ENCODE measurements at places on chromosomes 1 and 21.

GRCh38 chr1:19644681-19645410 lies 735 bp downstream of the NBL1 start:
- peak; percentile 24 for DNase-seq

DNA sequence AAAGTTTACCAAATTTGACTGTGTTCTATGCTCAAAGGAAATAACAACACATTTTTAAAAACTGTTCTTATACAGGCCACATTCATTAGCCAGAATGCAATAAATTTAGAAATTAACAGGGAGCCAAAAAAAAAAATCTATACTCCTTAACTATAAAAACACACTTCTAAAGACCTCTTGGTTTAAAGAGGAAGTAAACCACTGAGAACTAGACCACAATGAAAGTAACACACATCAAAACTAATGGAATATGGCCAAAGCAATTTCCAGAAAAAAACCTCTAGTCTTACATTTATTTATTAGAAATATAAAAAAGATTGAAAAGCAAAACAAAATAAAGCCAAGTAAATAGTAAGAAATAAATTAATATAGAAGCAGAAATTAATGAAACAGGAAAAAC lies 48.9 kb upstream of the GADD45A start:
- no peak for DNase-seq

GRCh38 chr1:18781031-18781430 lies 78.4 kb downstream of the TAS1R2 start:
- DNase-seq = no peak

GRCh38 chr1:154408174-154408777 lies 3.1 kb downstream of the IL6R start:
- no peak for DNase-seq

DNA sequence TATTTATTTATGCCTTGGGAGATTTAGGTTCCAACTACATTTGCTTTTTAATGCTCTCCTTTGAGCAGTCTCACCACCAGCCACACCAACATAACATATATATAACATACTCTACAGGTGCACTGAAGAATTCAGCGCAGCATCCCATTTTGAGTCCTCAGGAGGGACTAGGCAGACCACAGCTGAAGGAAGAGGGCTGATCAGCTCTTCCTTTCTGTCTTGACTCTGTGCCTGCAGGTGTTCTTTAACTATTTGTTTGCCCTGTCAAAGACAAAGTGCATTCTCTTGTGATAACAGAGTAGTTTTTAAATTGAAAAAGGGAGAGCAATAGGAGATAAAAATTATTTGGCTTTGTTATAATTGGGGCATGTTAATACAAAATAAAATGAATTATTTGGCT lies 17.0 kb downstream of the HIPK1 start:
- DNase-seq = no peak

- DNase-seq = no peak
Observed at GRCh38 chr1:61230523-61230922, 148.2 kb downstream of the NFIA start.

DNA sequence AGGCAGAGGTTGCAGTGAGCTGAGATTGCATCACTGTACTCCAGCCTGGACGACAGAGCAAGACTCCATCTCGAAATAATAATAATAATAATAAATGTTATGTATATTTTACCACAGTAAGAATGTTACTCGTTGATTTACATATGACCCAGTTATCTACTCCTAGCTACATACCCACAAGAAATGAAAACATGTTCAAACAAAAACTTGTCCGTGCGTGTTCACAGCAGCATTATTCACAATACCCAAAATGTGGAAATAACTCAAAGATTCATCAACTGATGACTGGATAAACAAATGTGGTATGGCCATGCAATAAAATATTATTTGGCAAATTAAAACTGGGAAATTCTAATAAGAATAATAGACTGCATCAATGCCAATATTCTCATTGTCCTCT lies 31.7 kb upstream of the ENSA start:
- no peak for DNase-seq

- no peak for DNase-seq
Observed at GRCh38 chr1:165849353-165850133, 22.1 kb downstream of the UCK2 start.

GRCh38 chr1:196951711-196952394 lies 8.3 kb downstream of the CFHR2 start:
- DNase-seq = no peak

DNA sequence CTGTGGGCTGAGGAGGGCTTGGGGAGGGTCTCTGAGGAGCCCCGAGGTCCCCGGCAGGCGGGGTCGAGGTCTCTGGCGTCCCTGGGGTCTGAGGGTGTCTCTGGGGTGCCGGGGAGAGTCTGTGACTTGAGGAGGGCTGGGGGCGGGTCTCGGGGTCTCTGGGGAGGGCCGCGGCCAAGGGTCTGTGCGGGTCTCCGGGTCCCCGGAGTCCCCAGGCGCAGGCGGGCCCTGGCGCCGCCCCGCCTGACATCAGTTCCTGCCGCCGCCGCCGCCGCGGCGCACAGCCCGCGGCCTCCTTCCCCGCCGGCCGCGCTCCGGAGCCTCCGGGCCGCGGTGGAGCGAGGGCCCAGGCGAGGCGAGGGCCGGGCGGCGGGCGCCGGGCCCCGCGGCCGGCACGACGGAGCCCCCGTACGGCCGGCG lies at the start of gene PLEKHM2:
PLEKHM2 (plus strand) TSS at position 279 of the 420 bp plus-strand sequence. CDS start 239 bp downstream, outside the sequence.
- peak; percentile 19 for DNase-seq

GRCh38 chr1:86504137-86504479 lies 35.4 kb downstream of the CLCA1 start:
- no peak for DNase-seq

- no peak for DNase-seq
Observed at GRCh38 chr1:170241266-170241851, 95.6 kb downstream of the NTMT2 start.

DNA sequence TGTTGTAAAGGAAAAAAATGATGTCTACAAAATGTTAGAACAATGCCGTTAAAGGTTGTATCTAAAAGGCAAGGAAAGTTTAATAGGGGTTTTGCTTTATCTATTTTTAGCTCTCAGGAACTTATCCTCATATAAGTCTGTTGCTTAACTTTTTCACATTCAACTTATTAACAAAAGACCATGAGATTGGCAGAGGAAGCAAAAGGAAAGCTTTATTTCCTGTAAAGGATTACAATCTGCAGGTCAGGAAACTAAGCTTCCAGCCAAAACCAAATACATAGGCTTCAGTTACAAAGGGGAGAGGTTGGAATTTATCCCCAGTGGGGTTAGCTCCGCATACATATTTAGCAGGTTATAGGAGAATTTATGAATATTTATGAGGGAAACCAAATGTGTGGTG lies 58.7 kb upstream of the KIAA1614 start:
- DNase-seq = no peak

DNA sequence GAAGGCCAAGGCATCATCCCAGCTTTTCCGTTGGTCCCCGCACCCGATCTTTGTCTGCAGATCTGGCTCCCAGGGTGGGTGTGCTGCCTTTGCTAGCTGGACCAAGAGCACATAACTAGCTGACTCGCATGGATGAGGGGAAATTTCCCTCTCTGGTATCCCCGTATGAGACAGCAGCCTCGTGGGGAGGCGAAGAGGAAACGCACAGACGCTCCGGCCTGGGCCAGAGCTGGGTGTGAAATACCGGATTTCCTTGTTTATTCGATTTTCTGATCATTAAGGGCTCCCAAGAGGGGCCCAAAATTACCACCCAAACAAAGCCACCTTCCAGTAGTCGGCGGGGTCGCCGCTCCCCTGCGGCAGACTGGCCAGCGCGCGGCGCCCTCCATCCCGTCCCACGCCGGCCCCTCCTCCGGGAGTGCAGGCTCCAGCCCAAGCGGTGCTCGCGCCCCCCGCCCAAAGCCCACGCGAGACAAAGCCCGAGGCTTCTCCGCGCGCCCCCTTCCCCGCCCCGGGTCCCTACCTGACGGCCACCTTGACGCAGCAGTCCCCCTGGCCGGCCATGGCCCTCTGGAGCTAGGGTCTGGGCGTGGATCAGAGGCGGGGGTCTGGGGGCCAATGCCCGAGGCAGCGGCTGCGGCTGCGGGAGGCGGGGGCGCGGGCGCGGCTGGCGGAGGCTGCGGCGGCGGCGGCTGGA lies 546 bp downstream of the KIF21B start:
- peak; percentile 75 for DNase-seq

DNA sequence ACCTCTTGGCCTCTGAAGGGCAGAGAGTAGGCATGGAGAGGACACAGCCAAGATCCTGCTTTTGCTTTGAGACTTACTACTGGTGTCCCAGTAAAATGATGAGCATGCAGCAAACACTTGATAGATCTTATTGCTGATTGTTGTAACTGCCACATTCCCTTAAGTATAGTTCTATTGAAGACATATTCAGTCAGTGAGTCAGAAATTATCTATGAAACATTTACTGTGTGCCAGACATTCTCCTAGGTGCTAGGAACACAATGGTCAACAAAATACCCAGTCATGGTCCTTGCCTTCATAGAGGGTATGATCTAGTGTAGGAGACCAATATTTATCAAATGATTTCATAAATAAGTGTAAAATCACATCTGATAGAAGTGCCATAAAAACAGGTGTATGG lies 13.6 kb downstream of the STYXL2 start:
- DNase-seq = no peak

DNA sequence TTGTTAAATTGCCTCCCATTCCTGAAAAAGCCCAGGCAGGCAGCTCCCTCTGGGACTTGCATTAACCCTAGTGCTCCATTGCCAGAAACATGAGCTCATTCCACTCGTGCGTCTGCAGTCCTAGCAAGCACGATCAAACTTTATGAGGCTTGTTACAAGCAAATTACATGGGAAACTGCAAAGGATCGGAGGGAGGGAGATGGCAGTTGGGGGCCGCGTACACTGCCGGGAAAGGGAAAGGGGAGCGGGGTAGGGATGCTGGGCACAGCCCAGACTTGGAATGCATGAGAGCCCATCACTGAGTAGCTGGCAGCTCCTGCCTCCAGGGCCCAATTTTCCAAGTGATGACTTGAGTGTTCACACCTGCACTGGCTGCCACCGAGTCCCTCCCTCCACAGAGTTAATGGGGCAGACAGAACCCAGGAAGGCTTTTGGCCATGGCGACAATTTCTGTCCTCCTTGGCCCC lies 169.9 kb downstream of the BRINP2 start:
- DNase-seq = no peak

GRCh38 chr1:35282172-35282571 lies 13.7 kb downstream of the ZMYM4 start:
- no peak for DNase-seq

DNA sequence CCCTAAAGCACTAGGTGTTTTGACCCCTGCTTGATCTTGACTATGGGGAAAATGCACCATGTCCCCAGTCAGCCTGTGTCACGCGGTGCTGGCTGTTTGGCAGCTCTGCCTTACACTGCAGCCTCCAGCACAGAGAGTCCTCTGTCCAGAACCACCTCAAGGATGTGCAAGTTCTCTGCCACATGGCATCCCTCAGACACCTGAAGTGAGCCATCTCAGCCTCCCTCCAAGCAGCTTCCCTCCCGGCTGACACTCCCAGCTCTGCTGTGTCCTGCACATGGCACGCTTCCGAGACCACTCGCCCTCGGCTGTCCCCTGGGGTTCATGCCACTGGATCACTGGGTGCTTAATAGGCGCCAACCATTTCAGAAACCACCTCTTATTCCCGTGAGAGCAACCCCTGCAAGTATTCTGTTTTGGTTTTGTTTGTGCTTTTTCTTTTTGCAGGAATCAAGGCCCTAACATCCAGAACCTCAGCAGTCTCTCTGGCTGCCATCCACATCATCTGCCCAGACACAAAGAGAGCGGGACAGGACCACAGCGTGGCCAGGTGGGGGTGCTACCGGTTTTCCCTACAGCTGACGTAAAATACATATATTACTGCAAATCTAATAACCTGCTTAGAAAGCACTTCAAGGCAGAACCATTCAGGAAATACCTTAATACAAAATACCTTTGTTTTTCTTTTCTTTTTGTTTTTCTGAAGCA lies 45.7 kb downstream of the CAPZB start:
- DNase-seq = peak; percentile 25

DNA sequence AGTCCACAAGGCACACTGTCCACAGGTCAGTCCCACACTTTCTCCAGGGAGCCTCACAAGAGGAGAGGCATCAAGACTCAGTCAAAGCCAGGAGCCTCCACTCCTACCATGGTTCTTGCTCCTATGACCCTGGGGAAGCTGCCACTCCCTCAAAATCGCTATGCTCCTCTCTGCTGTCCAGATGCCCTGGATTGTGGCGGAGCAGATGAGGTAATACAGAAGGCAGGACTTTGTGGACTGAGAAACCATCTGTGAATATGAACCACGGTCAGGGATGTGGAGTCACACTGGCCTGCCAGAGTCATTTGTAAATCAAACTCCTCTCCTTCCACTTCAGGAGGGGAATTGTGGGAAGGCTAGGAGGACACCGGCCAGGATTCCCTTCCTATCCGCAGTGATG lies 20.6 kb downstream of the VWA5B1 start:
- no peak for DNase-seq

- DNase-seq = peak; percentile 62
Observed at GRCh38 chr1:206809504-206810084, 37.3 kb upstream of the IL10 start.

DNA sequence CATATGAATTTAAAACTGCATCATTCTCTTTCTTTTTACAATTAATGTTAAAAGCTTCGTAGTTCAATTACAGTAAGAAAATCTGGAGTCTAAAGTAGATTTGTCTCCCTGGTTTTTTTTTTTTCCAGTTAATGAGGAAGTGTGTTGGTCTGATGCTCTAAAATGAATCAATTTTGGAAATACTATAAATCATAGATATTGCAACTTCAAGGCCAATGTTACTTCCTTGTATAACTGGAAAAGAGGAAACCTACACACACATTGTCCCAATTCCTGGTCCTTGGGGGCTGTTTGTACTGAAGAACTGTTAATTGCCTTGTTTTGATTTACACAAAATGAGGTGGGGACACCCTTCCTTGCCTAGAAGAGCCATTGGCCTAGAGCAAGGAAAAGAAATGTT lies 107.2 kb downstream of the RGS2 start:
- DNase-seq = no peak

DNA sequence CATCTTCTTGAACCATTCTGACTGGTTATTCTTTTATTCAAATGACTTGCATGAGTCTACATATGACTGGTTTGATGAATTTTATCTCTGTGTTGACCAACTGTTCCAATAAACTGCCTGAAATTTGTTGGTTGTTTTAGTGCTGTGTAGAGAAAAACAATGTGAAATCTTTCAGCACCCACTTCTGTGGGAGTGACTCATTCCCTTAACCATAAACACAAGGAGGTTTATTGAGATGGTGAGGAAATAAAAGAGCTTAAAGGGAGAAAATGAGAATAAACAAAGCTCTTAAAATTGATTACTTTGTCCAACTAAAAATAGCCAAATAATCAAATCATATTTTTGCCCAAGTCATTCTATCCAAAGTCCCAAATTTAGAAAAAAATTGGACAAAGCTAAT lies 341.1 kb downstream of the TGFB2 start:
- no peak for DNase-seq

DNA sequence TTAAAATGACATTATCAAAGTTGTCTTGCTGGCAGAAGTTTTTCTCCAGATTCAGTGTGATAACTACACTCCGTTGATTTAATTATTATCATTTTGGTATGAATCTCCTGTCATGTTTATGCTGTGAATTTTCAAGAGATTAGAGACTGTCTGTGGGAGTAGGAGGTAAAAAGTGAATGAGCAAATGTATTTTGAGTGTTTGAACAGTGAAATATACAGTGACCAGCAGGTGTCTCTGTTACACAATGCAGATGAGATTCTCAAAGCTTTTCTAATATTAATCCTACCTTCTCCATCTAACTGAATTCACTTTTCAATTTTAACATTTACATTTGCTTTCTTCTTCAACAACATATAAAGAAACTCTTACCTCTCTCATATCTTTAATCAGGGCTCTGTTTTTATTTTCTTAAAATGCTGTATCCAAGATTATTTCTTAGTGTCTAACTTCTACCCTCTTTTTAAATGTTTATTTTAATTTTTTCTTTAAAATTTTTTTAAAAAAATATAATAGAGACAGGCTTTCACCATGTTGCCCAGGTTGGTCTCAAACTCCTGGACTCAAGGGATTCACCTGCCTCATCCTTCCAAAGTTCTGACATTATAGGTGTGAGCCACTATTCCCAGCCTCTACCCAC lies 20.9 kb upstream of the HSPA13 start:
- no peak for DNase-seq
